HS-27A (cell line): ENCODE measurements at places on chromosomes 7 and 10.
A peak's percentile ranks its signal among the peaks of the same experiment; 100 is the strongest.

- DNase-seq = no peak
Observed at GRCh38 chr10:50883629-50884028, 1.8 kb downstream of the A1CF start.

DNA sequence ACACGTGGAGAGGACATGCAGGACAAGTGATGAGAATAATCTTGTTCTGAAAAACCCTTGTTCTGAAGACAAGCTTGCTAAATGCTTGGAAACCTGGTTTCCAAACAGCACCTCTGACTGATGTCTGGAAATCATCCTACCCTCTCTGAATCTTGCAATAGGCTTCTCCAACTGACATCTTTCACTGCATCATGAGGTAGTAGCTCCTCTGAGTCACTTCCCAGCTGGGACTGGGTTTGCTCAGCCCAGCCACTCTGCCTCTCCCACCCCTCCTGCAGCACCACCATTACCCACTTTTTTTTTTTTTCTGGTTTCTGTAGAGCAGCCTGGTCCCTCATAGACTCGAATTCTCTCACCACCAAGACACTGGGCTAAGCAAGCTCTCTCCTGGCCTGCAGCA, 919.8 kb downstream of the GRID1 start:
- no peak for DNase-seq

DNA sequence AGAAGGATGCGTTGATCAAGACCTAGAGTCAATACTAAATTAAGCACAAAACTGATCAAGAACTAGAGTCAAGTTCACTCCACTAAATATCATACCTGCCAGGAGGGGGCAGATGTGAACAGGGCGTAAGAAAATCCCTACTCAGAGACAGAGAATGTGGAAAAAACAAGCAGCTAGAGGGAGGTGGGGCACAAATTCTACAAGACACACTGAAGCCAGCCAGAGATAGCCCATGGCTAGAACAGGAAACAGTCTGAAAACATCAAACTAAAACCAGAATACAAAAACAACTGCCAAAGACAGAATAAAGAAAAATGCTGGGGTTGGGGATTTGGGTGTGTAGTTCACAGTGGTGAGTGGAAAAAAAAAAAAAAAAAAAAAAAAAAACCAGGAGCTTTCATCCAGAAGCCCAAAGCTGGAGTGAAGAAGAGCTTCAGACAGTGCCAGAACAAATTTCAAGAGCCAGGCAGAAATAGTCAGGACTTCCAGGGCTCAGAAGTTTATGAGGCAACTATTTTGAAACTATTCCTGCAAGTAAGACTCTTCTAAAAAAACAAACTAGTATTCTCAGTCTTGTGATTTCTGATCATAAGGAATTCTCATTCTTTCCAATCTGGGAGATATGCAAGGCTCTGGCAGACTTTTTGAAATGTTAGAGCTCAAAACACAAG, 118.3 kb downstream of the CCDC71L start:
- peak; percentile 55 for DNase-seq

DNA sequence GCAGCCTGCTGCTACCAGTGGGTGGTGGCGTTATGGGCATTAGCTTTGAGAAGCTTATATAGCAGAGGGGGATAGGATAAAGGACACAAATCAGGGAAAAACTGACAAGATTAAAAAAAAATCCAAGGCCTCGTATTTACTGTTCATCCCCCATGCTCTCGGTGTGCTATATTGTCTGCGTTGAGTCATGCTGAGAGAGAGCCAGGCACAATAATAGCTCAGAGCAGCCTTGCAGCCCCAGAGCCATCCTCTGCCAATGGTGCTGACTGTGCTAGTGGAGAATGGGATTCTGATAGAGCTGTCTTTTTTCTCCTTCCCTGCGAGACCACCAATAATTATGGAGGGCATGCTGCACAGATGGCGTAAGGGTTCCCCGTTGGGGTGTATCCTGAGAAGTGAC, 51.7 kb upstream of the FZD1 start:
- DNase-seq = no peak

DNA sequence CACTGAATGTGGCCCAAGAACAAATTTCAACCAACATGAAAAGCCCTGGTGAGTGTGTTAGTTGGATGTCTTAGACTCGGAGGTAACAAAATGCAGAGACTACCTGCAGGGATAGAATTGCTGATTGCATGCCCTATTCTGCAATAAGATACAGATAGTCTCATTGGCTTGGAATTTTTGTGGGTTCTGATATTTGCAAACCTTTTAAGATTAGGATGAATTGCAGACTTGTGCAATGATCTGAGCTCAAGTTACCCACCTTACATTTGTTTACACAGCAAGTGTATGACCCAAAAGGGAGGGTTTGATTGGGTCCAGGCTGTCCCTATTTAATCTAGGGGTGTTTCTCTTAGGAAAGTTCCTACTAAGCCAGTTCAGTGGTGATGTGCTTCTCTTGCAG, 45.4 kb downstream of the GPR37 start:
- DNase-seq = no peak

DNA sequence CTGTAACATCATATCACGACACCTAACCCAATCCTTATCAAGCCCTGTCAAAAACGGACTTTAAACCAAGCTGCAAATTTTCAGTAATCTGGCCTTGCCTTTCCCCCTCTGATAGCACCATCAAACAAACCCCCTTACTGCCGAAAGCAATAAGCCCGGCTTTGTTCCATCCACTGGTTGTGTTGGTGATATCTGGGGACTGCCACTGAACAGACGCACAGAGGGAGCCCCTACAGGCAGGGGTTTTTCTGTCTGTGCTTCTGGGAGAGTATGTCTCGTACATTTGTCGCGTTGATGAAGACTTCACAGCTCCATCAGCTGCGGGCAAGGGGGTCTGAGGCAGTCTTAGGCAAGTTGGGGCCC, 550 bp upstream of the PLAU start:
- no peak for DNase-seq
